ENCODE measurements at places on chromosomes 4 and X.
A peak's percentile ranks its signal among the peaks of the same experiment; 100 is the strongest.

DNA sequence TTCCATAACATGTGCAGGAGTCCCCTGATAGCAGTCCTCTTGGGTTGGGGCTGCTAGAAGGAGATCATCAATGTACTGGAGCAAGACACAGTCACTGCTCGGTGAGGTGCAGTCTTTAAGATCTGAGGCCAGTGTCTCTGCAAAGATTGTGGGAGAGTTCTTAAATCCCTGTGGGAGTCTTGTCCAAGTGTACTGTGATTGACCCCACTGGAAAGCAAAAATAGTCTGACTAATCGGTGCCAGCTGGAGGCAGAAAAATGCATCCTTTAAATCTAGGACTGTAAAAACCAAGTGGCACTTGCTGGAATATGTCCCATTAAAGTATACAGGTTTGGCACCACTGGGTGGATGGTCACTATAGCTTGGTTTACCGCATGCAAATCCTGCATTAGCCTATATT is 31.1 kb downstream of the SULT1E1 start:
- peak; percentile 2 for DNase-seq

DNA sequence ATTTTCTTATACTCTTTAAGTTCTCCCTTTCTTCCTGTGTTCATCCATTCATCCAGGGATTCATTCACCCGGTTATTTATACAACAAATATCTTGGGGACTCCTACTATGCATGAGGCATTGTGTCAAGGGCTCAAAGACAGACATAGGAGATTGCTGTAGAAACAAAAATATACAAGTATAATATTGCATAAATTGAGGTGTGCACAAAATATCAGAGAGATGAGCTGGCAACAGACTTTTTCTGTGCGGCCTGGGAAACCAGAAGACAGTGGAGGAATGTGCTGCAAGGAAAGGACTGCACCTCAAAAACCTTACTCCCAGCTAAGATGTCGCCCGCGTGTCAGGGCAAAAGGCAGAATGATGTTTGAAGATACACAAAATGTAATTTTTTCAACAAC is 9.6 kb downstream of the OTOP1 start:
- DNase-seq, result no peak

DNA sequence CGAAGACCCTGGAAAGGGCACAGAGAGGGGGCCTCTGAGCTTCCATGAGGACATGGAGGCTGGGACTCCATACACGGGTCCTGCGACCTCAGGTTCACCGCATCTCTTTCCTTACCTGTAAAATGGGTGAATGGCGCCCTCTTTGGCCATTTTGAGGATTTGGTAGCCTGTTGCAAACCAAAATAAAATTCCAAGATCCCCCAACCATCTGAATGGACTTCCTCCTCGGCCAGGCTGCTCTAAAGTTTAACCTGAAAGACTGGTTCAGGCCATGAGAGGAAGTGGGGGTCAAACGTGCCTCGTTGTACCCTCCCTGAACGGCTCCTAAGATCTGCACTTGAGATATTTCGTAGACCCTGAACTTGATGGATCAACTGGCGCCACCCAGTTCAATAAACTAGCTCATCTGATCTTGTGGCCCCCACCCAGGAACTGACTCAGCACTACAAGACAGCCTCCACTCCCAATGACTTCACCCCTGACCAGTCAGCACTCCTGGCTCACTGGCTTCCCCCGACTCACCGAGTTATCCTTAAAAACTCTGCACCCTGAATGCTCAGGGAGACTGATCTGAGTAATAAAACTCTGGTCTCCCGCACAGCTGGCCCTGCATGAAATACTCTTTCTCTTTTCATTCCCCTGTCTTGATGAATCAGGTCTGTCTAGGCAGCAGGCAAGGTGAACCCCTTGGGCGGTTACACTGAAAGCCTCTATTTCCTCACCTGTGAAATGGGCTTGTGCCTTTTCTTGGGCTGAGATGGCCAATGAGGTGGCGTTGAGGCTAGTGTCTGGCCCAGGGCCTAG is 32.9 kb upstream of the GPR78 start:
- DNase-seq, result peak; percentile 37

DNA sequence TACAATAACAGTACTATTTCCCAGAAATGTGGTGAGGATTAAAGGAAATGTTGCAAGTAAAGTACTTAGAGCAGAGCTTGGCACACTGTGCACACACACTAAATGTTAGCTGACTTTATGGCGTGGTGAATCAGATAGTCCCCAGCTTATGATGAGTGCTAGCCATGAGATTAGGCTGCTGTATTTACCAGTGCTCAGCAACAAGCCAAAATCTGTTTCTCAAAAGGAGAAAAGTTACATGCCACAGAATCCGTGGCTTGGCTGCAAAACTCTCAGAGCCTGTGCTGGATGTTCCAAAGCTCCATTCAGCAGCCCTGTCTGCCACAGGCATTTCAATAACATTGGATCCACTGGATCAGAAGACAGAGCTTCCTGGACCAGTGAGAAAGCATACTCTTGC is 12.8 kb upstream of the STBD1 start:
- DNase-seq, result no peak

- DNase-seq, result peak; percentile 79
Observed at GRCh38 chr4:8537041-8537461, 43.1 kb upstream of the GPR78 start.

GRCh38 chr4:55830716-55831115 is 11.1 kb downstream of the EXOC1L start:
- DNase-seq, result no peak

- DNase-seq, result peak; percentile 4
Observed at GRCh38 chrX:8879750-8880149, 78.6 kb upstream of the FAM9A start.

DNA sequence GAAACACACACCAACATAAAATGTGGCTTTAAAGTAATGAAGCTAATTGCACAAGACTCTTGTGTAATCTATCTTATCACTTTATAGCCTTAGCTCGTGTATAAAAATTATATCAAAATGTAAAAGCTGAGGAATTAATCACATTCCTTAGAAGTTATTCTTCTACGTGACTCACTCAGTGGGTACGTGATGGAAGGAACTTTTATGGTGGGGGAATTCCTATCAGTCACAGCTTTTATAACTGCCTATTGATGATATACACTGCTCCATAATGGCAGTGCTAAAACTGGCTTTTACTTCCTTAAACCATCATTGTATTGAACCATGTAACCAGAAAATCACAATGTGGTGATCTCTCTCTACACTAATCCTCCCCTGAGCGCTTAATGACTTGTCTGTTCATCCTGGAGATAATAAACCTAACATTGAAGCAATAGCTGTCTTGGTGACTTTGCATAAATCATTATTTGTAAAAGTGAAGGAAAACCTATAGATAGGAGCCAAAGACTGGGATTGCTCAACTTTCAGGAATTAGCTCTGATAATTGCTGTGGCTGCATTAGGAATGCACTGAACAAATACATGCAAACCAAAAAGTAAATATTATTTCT is 276.7 kb downstream of the GBA3 start:
- DNase-seq, result peak; percentile 82

GRCh38 chr4:55928846-55929245 is 19.9 kb upstream of the CEP135 start:
- no peak for DNase-seq

All from fibroblast of skin of abdomen (primary cell).